ENCODE measurements at places on chromosomes 7 and 10. TPM values are rescaled to one million over a fixed set of nuclear protein-coding genes. Genes with fewer than 3 reads are reported as not detected.

DNA sequence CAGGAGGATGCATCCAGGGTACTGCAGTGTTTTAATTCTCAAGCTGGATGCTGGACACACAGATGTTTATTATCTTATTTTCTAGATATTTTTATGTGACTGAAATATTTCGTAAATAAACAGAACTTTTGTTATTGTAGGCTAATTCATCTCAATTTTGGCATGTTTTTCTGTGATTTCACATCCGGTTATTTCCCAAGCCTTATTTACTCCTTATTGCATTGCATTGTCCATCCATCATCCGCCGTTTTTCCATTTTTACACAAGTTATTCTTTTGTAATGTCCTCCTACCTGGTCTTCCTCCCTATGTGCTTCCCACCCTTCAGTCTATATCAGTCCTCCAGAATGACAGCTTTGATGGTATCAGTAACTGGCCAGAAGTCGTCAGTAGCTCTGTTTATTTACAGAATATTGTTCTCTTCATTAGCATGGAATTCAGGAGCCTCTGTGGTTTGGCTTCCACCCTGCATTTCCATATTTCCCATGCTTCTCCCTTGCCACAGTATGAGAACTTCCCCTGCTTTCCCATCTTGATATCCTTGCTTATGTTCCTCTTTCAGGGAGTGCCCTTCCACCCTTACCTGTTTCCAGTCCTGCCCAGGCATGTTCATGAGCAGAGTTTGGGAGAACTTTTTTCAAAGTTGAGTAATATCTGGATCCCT, 16.1 kb downstream of the GNAI1 start:
- DNase-seq: no peak

- no peak for DNase-seq
Measured at GRCh38 chr10:112969542-112969941, 19.5 kb downstream of the TCF7L2 start.

DNA sequence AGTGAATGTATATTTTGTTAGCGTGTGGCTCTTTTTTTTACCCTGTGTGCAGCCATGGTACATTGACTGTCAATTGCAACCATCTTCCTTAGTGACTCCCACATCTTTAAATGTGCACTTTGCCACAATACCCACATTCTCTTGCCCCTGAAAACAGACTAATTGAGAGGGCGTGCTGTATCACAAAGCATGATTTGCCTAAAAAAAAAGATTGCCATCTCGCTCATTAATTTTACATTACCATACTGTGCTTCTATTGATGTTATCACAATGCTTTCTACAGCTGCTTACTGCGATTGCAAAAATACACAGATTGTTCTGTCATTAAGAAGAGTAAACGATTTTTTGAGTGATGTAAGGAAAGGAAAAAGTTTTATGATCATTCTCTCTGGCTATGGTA, 613.1 kb upstream of the NRP1 start:
- no peak for DNase-seq

GRCh38 chr7:151371266-151371665, 29.7 kb downstream of the NUB1 start:
- no peak for DNase-seq

- DNase-seq: no peak
Measured at GRCh38 chr7:66778201-66778600, 37.7 kb downstream of the RABGEF1 start.

DNA sequence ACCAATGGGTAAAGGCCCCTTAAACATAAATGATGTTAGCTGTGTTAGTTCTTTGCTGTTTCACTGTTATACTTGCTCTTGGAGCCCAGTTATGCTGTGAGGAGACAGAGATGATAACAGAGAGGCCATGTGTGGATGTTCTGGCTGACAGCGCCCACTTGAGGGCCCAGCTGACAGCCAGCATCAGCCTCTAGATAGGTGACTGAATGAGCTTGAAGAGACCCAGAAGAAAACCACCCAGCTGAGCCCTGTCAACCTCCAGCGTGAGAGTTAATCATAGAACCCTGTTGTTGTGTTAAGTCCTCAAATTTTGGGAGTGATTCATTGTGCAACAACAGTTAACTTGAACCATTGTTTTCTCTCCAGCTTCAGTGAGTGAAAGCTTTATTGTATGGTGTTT, 91.7 kb downstream of the GLRX3 start:
- no peak for DNase-seq

DNA sequence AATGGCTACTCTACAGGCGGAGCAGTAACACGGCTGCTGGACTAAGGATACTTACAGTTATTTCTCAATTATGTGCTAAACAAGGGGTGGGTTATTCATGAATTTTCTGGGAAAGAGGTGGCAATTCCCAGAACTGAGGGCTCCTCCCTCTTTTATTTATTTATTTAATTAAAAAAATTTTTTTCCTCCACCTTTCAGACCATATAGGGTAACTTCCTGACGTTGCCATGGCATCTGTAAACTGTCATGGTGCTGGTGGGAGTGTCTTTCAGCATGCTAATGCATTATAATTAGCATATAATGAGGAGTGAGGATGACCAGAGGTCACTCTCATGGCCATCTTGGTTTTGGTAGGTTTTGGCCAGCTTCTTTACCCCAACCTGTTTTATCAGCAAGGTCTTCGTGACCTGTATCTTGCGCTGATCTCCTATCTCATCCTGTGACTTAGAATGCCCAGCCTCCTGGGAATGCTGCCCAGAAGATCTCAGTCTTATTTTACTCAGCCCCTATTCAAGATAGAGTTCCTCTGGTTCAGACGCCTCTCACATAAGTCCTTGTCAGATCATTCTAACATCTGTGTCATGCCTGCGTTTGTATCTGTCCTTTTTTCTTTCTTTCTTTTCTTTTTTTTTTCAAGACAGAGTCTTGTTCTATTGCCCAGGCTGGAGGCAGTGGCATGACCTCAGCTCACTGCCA, 15.9 kb upstream of the STOX1 start:
- no peak for DNase-seq

- DNase-seq: no peak
Measured at GRCh38 chr10:76302961-76303630, 871.7 kb downstream of the LRMDA start.

DNA sequence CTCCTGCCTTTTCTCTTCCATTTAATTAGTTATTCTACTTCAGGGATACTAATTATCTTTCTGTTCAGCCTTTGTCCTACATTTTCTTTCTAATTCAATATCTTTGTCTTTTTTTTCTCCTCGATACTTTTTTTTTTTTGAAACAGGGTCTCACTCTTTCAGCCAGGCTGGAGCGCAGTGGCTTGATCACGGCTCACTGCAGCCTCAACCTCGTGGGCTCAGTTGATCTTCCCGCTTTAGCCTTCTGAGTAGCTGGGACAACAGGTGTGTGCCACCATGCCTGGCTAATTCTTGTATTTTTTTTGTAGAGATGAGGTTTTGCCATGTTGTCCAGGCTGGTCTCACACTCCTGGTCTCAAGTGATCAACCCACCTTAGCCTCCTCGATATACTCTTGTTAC, 38.9 kb downstream of the CCSER2 start:
- DNase-seq: no peak

DNA sequence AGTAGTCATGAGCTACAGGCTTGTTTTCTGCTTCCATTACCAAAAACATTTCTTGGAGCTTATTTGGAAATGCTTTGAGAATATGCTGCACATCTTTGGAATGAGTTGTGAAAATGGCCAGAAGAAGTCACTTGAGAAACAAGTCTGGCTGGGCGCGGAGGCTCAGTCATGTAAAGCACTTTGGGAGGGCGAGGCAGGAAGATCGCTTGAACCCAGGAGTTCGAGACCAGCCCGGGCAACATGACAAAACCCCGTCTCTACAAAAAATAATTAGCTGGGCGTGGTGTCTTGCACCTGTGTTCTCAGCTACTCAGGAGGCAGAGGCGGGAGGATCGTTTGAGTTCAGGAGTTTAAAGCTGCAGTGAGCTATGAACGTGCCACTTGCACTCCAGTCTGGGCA, 882 bp upstream of the CHCHD1 start:
- no peak for DNase-seq

DNA sequence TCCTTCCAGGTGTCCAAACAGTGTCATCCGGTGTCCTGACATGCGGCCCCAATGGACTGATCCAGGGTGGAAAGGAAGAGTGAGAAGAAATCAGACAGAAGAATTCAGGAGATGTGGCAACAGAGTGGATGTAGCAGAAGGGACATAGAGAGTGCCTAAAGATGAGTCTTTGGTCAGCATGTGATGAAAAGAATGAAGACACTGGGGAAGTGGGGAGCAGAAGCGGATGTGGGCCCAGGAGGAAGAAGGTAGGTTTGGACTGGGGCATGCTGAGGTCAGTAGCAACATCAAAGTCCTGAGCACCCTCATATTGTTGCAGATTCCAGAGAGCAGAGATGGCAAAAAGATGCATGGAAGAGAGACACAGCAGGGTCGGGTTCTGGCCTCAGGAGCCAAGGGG, 71.8 kb upstream of the STEAP1B start:
- DNase-seq: no peak

GRCh38 chr7:149774237-149775175, 1.1 kb upstream of the ZNF467 start:
- DNase-seq: peak; percentile 51

- peak; percentile 27 for DNase-seq
Measured at GRCh38 chr10:113273181-113274163, 279.4 kb upstream of the HABP2 start.

The DKK1 gene
- not detected for total RNA-seq

The SFRP4 gene
- 0.43 TPM for total RNA-seq
